ENCODE measurements at places on chromosomes 1 and 21.

DNA sequence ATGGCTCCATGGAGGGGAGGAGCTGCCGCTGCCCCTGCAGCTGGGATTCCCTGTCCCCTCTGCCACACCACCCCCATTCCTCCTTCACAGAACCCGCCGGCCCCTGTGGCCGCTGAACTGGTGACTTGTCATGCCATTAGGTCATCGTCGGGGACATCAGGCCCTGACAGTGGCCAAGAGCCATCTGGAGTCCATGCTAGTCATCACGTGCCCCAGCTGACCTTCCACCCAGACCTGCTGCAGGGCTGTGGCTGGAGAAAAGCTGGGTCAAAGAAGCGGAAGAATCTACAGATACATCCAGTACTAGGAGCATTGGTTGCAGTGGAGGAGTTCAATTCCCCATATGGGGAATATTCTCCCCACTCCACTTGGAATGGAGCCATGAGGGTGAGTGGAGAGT, 78.1 kb downstream of the KCNJ15 start:
- DNase-seq, result no peak

- DNase-seq, result no peak
Observed at GRCh38 chr1:240967070-240967724, 355.2 kb upstream of the GREM2 start.

DNA sequence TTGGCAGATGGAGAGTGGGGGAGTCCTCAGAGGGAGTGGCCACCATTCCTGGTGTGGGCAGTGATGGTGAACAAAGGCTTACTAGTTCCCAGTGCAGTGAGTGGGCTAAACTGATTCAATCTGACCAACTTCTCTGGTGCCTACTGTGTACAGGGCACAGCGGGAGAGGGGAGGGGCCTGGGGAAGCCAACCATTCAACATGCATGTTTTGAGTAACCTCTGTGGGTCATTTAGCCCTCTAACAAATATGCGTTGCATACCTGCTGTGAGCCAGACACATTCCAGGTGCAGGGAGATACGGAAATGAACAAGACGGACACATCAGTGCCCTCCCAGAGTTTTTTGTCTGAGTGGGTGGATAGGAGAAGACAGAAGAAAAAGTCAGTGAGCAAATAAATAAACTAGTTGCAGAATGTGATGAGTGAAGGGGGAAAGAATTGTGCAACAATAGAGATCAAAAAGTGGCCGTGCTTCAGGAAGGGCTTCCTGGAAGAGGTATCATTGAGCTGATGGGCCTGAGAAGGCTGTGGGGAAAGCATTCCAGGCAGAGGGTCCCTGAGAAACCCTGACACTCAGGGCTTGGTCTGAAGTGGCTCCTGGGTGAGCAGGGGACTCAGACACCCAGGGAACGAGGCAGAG, 78.8 kb downstream of the EPHB2 start:
- no peak for DNase-seq

- DNase-seq, result no peak
Observed at GRCh38 chr1:160115545-160116282, at the start of gene ATP1A2. Gene ATP1A2 (plus strand): TSS chr1:160115759. CDS start chr1:160115862, 103 bp downstream.

- no peak for DNase-seq
Observed at GRCh38 chr1:228325267-228325666, 81.4 kb downstream of the TRIM11 start.

- DNase-seq, result no peak
Observed at GRCh38 chr1:10648689-10649516, 147.5 kb downstream of the CASZ1 start.

DNA sequence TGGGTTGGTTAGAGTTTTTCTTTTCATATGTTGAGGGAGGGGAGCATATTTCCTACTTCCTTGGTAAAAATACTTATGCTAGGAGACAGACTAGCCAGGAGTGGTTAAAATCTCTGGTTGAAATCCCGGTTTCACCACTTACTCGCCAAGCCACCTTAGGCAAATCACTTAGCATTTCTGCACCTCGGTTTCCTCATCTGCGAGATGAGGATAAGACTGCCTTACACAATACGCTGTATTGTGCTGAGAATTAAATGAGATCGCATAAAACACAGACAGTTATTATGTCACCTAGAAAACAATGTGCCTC, 1.4 kb downstream of the IFFO2 start:
- no peak for DNase-seq

DNA sequence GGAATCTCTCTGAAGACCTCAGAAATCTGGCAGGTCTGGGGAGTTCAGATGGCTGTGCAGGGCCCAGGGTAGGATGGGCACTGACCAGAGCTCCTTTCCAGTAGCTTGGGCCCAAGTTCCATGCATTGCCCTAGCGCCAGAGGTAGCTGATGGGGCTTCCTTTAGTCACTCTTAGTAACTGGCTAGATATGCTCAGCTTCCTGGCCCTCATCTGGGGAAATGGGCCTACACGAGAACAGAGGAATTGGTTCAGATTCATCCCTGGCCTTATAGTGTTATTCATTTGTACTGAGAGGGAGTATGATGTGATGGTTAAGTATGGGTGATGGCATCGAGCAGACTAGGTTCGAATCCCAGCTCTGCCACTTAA, 15.5 kb upstream of the PSMB2 start:
- DNase-seq, result no peak

DNA sequence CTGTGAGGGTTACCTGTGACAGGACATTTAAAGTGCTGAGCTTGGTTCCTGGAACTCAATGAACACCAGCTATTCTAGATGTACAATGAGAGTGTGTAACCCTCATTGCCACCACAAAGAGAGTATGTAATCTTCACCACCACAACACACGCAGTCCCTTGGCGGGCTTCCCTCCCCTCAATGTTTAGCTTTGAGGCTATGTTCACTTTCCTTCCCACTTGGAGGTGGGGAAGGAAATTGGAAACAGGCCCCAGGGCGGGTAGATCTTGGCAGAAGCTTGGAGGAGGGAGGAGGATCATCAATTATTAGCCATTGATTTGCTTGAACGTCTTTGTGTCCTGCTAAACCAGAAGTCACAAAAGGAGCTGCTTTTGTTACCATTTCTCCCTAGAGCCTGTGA, 8.3 kb upstream of the COL16A1 start:
- no peak for DNase-seq

DNA sequence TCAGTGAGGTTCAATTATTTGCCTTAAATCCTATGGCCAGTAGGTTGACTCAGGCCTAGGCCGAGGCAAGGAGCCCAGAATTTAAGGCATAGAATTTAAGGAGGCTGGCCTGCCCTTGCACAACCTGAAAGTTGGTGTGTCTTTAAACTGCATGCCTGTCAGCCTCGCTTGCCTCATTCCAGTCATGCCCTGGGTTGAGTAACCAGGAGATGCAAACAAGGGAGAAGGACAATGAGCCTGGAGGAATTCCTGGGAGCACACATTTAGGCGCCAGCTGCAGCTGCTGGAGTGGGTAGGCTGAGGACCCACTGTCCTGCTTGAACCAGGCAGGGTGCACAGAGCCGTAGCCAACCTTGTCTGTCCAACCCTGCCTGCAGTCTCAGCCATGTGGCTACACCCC, 11.7 kb downstream of the CD2 start:
- no peak for DNase-seq
